HFFc6 (cell line): ENCODE measurements at places on chromosomes 7 and 10. TPM values are rescaled to one million over a fixed set of nuclear protein-coding genes. Genes with fewer than 3 reads are reported as not detected.

Gene CFAP43
- total RNA-seq: not detected in 2 replicates

Gene GRM3
- not detected in 3 replicates for total RNA-seq

DNA sequence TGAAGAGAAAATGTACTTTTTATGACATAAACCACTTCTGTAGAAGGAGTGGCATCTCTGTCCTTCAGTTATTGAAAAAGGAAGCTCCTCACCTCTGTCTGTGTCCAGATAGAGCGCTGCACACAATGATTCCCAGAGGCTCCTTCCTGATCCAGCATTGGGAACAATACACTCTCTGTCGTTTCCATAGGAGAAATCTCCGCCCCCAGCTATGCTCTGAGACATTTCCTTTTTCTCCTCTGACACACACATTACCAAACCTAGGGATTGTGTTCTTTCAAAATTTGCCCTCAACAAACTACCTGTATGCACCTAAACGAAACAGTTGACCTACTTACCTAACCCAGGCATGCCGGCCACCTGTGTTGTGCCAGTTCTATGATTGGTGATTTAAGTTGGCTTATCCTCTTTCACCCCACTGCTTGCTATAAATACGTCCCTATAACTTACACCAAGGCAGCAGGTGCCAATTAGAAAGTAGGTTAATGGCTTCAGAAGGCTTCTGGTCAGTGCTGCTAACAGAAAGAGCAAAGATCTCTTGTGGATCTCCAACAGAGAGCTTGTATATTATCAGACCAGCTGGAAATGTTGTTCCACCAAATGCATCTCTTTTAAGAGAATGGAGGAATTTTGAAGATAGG lies 140.1 kb upstream of the JCAD start:
- DNase-seq: no peak

Gene ZDHHC6
- 23.1 to 25.7 TPM (median 23.7 TPM) in 3 replicates for total RNA-seq

DNA sequence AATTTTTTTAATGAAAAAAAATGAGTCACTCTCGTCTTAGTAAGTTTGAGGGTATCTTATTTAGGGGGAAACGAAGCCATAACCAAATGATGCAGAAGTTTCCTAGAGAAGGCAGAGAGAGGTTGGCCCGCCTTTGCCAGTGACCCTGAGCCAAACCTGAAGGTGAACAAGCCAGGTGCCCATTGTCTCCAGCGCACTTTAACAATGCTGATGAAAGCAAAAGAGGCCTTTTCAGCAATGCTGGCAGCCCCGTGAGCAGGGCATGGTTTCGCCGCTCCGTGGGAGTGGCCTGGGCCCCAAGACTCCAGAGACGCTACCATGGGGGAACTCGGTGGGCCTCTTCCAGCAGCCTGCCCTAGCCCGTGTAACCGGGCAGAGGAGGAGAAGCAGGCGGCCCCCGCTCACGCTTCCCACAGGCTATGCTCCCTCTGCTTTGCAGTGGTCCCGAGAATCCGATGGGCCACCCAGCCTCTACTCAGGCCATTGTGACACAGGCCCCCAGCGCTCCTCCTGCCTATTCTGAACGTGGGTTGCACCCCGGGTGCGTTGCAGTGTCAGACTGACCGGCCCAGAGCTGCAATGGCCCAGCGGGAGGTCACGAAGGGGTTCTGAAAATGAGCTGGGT lies 14.0 kb upstream of the UNCX start:
- no peak for DNase-seq

DNA sequence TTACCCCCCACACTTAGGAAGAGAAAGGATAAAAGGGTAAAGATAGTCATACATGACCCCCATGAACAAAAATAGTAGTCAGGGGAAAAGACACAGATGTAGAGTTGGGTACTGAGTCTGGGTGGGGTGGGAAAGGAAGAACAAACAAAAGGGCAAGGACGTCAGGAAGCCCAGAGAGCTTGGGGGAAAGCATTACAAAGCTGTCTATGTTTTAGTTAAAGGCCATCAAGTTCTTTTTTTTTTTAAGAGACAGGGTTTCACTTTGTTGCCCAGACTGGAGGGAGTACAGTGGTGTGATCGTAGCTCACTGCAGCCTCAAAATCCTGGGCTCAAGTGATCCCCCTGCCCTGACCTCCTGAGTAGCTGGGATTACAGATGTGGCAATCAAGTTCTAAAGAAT lies 98.4 kb upstream of the PDLIM1 start:
- no peak for DNase-seq
